ENCODE measurements at places on chromosomes 5 and 9.

- DNase-seq: no peak
Observed at GRCh38 chr5:139384591-139385051, 1.5 kb upstream of the SLC23A1 start.

DNA sequence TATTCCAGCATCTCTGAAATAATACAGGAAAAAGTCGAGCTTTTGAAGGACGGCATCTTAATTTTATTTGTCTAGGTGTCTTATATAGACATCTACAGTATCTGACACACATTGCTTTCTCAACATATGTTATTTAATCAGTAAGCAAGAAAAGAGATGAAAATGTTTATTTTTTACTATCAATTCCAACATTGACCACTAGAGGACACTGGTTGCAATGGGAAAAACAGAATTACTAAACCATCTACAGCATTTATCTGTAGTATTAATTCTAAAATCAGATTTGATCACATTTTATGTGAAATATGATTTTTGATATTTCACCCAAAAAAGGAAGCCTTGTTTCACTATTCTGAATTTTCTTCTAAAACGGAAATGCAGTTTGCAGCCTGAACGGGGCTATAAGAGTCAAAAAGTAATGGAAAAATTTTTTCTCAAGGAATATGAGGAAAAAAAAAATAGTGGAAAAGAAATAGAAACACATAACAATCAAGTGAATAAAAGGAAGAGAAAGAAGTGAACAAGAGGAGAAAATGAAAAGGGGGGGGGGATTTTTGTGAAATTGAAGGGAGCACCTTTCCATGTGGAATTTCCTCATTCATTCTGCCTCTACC, 98.6 kb downstream of the OSTF1 start:
- no peak for DNase-seq

- no peak for DNase-seq
Observed at GRCh38 chr9:89942643-89943042, 337.8 kb downstream of the GADD45G start.

DNA sequence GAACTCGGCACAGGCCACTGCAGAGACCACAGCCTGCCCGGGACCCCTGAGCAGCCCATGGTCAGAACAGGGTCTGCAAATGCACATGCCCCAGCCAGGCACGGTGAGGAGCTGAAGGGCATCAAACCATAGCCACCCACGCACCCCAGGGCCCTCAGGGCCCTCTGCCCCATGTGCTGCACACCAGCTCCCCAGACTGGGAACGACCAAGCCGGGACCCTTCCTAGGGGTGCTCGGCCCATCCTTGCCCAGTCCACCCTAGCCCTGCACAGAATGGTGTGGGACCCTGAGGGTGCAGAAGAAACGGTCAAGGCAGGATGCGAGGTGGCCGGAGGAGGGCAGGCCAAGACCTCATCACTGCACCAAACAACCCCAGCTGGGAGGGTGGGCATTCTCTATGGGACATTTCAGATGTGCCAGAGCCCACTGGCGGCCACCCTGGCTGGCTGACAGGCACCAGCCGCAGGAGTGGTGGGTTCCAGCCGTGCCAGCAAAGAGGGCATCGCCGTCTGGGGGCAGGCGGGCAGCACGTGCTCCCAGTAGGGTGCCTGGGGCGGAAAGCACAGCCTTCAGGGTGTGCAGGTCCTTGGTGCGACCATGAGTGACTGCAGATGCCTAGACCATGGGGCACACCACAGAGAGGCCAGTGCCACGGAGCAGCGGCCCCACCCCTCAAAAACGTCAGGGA, 16.4 kb downstream of the SLC12A7 start:
- no peak for DNase-seq

GRCh38 chr5:38874948-38875456, 29.2 kb downstream of the OSMR start:
- no peak for DNase-seq

- no peak for DNase-seq
Observed at GRCh38 chr5:151027961-151028479, 7.6 kb downstream of the GPX3 start.

- no peak for DNase-seq
Observed at GRCh38 chr5:114726131-114726530, 364.3 kb downstream of the KCNN2 start.

- no peak for DNase-seq
Observed at GRCh38 chr5:523441-524222, 617 bp downstream of the SLC9A3 start.

- DNase-seq: no peak
Observed at GRCh38 chr5:160347448-160347847, 23.0 kb downstream of the C1QTNF2 start.
